Fibroblast of skin of scalp (primary cell): ENCODE measurements at places on chromosomes 1 and 21.
A peak's percentile ranks its signal among the peaks of the same experiment; 100 is the strongest.

DNA sequence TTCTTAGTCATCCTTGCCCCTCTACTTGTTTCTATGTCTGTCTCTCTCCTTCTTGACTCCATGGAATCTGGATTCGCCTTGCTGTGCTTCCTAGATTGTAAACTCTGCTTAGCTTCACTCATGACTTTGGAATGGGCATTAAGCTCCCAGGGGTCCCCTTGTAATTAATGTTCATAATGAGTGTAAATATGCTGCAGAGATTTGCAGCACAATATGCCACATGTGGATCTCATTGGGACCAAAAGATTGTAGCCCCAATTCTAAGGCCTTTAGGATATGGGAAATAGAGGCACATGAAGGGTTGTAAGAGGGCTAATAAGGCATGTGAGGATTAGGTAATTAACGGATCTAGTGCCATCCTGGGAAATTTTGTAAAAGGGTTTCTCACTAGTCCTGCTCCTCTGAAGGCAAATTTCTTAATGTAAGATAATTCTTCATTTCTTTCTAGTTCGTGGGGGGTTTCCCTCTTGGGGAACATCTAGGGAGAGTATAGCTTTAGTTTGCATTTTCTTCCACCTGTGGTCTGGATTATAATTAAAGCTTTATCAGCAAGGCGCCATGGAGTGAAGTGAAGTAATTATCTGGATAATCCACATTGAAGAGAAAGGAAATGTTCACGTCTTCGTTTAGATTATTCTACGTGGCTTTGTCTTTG, 659.2 kb upstream of the PLXNA2 start:
- no peak for DNase-seq

- no peak for DNase-seq
These were observed 133.6 kb upstream of the HMCN1 start for GRCh38 chr1:185600641-185601040.

DNA sequence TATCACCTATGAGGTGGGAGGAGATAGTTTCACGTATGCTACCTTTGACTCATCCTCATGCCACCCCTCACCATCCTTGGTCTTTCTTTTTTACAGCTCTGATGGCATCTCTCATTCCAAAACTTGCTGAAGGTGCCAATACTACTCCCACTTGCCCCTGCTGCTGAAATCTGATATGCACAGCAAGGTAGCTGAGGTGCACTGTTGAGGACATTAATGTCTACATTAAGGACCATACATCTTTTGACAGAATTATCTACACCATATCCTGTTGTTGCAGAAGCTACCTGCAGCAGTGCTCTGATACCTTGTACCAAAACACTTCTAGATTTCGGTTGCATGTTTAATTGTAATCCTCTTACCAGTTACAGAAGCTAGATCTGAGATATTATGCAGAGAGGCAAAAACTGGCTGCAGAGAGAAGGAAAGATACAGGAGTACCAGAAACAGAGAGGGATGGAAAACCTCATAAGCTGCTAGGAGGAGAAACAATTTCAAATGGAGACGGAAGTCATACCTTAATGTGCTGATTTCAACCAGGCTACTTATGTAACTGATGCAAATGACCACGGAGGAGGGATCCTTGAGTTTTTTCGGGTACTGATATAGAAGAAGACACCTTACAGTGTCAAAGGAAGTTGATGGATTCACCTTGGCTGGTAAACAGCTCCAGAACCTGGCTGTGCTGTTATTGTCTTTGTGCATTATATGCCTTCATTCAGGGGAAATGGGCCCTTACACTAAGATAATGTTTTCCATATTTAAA, 19.3 kb upstream of the PTPRC start:
- DNase-seq: no peak

DNA sequence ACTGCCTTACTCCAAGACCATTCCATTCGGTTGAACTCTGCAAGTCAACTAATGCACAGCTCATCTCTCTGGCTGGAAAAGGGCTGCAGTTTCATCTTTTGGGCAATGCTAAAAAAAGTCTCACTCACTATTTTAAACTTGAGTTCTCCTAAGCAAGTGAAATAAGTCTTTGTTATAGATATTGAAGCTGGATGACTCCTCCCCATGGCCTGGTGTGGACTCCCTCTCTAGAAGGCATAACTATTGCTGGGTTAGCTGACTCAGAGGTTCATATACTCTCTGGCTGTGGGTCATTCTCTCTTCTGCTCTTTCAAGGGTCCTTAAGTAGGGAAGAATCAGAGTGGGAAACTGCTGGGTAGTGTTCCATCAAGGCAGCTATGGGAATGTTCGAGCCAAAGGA, 88.0 kb downstream of the XCL2 start:
- no peak for DNase-seq

- DNase-seq: no peak
These were observed 2.5 kb downstream of the SLC25A44 start for GRCh38 chr1:156196445-156196844.

GRCh38 chr1:154502066-154502743, at the start of the genes SHE and TDRD10:
TSS of gene SHE (minus strand) at chr1:154502412. CDS start at chr1:154502026, 386 bp downstream.
TSS of gene TDRD10 (plus strand) at chr1:154502219. CDS start at chr1:154506904, 4,685 bp downstream.
- no peak for DNase-seq

DNA sequence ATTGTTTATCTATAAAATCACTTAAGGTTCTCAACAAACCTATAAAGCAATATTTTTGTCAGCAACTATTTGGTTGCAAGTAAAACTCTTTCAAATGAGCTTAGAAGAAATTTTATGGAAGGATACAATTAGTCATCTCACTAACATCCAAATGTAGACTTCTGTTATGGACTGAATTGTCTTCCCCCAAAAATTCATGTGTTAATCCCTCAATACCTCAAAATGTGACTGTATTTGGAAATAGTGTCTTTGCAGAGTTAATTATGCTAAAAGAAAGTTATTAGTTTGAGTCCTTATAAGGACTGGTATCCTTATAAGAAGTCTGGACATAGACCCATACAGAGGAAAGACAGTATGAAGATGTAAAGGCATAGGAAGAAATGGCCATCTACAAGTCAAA, 357.8 kb upstream of the PRMT6 start:
- peak; percentile 48 for DNase-seq

GRCh38 chr1:44260792-44261170, 47.5 kb downstream of the DMAP1 start:
- no peak for DNase-seq

DNA sequence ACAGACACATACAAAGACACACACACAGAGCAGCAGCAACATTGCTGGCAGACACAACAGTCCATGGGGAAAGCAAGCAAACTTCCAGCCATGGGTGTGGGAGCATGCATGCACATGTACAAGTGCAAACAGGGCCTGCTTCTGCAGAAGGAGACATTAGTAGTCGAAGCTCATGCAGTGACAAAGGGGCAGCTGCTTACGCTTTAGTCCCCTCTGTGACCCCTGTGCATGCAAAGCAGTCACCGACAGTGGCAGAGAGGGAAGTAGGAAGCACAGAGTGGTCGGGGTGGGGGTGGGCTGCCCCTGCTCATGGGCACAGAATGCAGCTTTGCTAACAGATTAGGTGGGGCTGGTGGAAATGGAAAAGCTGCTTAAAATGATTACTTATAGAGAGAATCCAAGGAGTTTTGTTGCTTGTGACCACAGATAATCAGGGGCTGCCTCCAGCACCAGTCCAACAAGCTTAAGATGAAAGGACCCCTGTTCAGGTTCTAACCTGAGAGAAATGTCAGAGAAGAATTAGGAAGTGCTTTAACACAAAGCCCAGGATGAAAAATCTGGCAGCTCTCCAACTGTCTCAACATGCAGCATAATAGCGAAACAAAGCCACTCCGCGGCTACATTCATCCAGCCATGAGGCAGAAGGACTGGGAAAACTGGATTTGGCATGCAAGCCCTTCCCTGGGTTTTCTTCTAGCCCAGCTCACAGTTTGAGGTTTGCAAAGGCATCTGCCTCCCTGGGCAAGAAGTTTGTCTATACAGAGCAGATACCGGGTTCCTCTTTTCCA, 378.9 kb downstream of the KCNH1 start:
- DNase-seq: peak; percentile 32

GRCh38 chr1:53967409-53968124, 21.4 kb downstream of the LRRC42 start:
- DNase-seq: no peak

GRCh38 chr1:232223183-232223708, 406.7 kb downstream of the SIPA1L2 start:
- DNase-seq: no peak

DNA sequence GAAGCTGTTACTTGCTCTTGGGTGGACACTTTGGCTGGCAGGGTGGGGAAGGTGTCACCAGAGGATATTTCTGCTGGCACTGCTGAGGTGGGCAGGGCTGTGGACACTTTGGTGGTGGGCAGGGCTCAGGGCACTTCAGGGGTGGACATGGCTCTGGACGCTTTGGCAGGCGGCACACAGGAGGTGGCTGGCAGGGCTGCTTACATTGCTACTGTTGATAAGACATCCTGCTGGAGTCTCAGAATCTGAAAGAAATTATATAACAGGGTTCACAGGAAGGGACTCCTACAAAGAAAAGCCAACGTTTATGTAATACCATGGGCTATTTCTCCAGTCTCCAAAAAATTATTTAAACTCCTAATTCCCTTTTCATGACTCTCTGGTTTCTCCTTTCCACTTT, 10.2 kb downstream of the SPRR2G start:
- DNase-seq: no peak

- no peak for DNase-seq
These were observed 77.2 kb upstream of the CDC42BPA start for GRCh38 chr1:227395426-227396028.

GRCh38 chr1:235093013-235093695, 35.5 kb downstream of the TOMM20 start:
- DNase-seq: peak; percentile 79
